Stomach (tissue), 19 donors: ENCODE measurements at places on chromosomes 6 and 20. TPM values are rescaled to one million over a fixed set of nuclear protein-coding genes. Genes with fewer than 3 reads are reported as not detected.

Gene THEMIS
- 3.5 TPM for total RNA-seq

Gene KIFC1
- 6.7 TPM for total RNA-seq

Gene CST2
- not detected for total RNA-seq

Gene AIF1
- 38.3 TPM for total RNA-seq

DNA sequence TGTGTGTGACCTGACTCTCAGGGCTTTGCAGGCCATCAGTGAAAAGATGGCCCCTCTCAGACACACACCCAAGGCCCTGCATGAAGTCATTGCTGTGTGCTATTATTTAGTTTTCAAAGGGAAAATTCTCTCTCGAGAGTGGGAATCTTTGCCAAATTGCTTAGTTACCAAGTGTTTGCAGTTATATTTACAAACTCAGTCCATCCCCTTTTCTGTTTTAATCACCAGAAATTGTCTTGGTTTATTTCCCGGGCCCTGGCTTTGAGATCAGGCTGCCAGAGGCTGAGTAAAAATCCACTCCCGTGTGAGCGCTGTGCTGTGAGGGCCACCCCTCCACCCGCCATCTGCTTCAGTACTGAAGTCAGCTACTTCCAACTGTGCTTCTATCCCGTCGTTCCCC lies 163.1 kb downstream of the SOD2 start:
- H3K36me3 ChIP-seq = no peaks in the 10 kb centered on the region
- DNase-seq = no peak

DNA sequence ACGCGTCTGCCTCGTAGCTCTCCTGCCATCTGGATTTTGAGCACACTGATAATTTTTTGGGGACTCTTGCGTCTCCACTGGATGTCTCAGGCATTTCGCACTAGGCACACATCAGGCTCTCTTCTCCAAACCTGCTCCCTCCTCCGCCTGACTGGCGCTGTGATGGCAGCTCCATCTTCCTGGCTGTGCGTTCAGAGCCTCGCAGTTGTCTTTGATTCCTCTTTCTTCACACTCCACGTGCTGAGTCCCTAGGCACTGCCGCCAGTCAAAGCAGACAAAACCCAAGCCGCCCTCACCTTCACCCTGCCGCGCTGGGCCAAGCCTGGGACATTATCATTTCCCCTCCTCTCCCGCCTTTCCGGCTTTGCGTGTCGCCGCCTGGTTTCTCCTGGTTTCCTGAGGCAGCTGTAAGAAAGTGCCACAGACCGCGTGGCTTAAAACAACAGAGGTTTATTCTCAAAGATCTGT lies 778 bp downstream of the PSMG4 start:
- DNase-seq = peak; percentile 54
- H3K27ac ChIP-seq = peak overlapping the region; percentile 89
- H3K4me1 ChIP-seq = peaks cover 28% of the 10 kb centered on the region

DNA sequence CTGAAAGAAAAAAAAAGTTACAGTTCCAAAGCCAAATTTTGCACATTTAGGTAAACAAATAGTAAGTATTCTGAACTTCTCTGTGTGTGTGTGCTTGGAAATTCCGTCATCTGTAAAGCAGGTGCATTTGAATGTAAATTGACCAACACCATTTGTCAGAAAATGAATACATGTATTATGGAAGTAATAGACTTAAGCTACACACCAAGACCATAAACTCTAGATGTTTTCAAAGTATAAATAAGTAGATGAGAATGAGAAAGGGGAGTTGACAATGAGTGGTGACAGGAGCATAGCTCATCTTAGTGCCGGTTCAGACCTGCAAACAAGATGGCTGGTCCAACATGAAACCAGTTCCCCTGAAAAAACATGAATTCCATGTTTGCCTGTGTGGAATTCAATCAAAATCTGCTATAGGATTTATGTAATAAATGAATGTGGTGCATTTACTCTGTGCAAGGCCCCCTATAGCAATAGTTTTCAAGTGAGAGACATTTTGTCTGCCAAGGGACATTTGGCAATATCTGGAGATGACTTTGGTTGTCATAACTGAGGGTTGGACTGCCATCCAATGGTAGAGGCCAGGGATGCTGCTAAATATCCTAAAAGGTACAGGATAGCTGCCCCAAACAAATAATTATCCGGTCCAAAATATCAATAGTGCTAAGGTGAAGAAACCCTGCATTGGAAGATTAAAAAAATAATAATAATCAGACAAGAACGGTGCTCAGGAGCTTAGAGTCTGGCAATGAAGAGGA lies 11.0 kb upstream of the FILIP1 start:
- H3K36me3 ChIP-seq = no peaks in the 10 kb centered on the region
- DNase-seq = no peak
- H3K4me3 ChIP-seq = no peak overlapping the region
- H3K27me3 ChIP-seq = no peaks in the 10 kb centered on the region

DNA sequence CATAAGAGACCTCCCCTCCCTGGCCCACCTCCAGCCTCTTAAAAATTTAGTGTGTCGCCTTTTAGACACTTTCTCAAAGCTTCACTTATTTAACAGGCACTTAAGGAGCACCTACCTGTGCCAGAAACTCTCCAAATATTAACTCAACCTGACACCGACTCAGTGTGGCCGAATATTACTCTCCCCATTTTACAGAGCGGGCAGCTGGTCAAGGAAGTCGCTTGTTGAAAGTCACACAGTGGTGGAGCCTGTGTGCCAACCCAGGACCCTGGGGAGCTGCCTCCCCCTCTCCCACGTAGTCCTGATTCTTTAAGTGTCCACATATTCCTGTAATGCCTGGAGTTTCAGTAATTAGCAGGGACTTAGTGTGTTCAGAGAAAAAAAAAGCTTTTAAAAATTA lies 1.0 kb upstream of the PMEPA1 start:
- no peaks in the 10 kb centered on the region for H3K36me3 ChIP-seq
- no peaks in the 10 kb centered on the region for H3K27me3 ChIP-seq
- peaks cover 34% of the 10 kb centered on the region for H3K4me1 ChIP-seq
- DNase-seq = peak; percentile 33
- H3K4me3 ChIP-seq = peak overlapping the region; percentile 68

- no peaks in the 10 kb centered on the region for H3K27me3 ChIP-seq
- no peaks in the 10 kb centered on the region for H3K4me1 ChIP-seq
- peak overlapping the region; percentile 37 for H3K27ac ChIP-seq
- no peak for DNase-seq
Measured at GRCh38 chr6:110363748-110364147, 5.6 kb upstream of the METTL24 start.

DNA sequence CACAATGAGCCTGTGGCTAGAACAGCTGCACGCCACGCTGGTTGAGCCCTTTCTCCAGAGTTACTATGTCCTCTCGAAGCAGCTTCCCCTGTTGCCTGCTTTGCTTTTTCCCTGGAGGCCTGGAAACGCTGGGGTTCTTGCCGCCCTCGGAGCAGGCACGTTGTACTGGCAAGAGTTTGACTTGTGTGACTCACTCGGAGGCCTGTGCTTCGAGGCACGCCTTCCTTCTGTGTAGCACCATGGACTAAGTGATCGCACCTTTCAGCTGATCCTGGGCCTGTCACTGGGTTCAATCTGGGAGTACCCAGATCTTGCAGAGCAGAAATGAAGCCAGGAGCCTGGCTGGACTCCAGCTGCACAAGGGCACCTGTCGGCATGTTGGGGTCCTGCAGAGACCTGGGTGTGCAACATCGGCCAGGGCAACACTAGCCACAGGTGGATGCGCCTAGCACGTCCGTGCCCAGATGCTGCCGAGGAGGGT lies 5.2 kb downstream of the INSM1 start:
- no peak overlapping the region for H3K4me3 ChIP-seq
- peaks cover 13% of the 10 kb centered on the region for H3K4me1 ChIP-seq
- H3K27ac ChIP-seq = no peak overlapping the region
- DNase-seq = no peak
- no peaks in the 10 kb centered on the region for H3K36me3 ChIP-seq

GRCh38 chr6:164911873-164912580 lies 397.4 kb downstream of the C6orf118 start:
- H3K4me1 ChIP-seq = peaks cover 12% of the 10 kb centered on the region
- no peak overlapping the region for H3K27ac ChIP-seq
- peak; percentile 53 for DNase-seq
- H3K4me3 ChIP-seq = no peak overlapping the region

GRCh38 chr6:35185302-35185681 lies 28.5 kb upstream of the SCUBE3 start:
- peaks cover 5% of the 10 kb centered on the region for H3K27me3 ChIP-seq
- H3K36me3 ChIP-seq = no peaks in the 10 kb centered on the region
- H3K27ac ChIP-seq = no peak overlapping the region
- DNase-seq = peak; percentile 71
- peaks cover 29% of the 10 kb centered on the region for H3K4me1 ChIP-seq

GRCh38 chr20:59422872-59423544 lies 122.6 kb downstream of the EDN3 start:
- H3K27ac ChIP-seq = no peak overlapping the region
- no peaks in the 10 kb centered on the region for H3K4me1 ChIP-seq
- no peak overlapping the region for H3K4me3 ChIP-seq
- no peaks in the 10 kb centered on the region for H3K36me3 ChIP-seq
- DNase-seq = no peak
- H3K27me3 ChIP-seq = no peaks in the 10 kb centered on the region

DNA sequence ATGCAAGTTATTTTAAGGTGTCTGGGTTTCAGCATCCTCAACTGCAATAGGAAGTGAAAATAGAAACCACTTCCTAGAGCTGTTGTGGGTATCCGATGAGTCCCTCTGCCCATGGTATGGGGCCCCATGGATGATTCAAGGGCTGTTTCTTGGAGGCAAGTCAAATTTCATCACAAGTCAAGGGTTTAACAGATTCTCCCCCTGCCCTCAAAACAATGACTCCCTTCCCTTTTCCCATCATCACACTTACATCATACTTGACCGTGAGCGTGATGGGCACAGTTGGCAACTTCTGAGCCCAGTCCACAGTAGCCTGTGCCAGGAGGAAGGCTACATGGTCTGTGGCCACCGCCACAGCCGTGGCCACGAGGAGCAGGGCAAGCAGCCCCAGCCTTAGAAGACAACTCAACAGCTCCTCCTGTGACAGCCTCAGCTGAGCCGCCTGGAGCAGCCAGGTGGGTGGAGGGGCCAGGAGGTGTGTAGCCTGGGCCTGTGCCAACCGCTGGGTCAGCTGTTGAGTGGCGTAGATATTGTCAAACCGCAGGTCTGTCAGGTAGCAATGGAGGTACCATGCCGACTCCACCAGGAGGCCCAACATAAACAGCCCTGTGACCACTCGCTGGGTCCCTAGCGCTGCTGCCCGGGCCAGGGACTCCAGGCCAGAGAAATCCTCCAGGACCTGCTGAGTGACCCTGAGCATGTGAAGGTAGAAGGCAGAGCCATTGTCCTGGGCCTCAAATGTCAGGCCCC lies 5.2 kb downstream of the OCSTAMP start:
- no peak overlapping the region for H3K4me3 ChIP-seq
- no peaks in the 10 kb centered on the region for H3K36me3 ChIP-seq
- DNase-seq = no peak
- no peak overlapping the region for H3K27ac ChIP-seq

DNA sequence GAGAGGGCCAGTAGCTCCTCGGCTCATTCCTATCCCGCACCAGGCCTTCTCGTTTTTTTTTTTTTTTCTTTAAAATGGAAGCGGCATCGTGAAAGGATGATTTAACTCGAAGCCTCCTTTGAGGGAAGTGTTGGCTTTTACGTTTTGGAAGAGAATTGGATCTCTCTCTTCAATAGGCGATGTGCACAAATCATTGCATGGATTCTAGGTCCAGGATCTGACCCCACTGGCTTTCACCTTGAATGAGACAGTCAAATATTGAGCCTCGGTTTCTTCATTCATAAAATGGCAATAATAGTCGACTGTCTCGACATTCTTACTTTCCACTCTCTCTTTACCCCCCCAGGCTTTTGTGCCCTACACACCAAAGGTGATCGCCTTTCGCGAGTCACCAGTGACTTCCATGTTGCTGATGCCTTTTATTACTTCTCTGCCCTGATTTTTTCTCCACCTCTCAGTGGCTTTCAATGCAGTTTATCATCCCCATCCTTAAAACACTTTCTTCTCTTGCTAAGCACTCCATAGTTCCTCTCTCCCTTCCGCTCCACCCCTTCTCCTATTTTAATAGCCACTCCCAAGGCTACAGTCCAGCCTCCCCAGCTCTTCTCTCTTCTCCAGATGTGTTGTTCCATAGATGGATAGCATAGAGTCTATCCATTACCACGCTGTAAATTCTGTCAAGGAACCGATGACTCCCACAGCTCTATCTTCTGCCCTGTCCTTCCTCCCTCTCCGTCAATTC lies 473 bp upstream of the DTNBP1 start:
- H3K27me3 ChIP-seq = no peaks in the 10 kb centered on the region
- peak overlapping the region; percentile 93 for H3K27ac ChIP-seq
- peaks cover 17% of the 10 kb centered on the region for H3K4me1 ChIP-seq

GRCh38 chr20:47885909-47886453 lies 100.7 kb upstream of the SULF2 start:
- no peaks in the 10 kb centered on the region for H3K27me3 ChIP-seq
- DNase-seq = no peak
- no peak overlapping the region for H3K27ac ChIP-seq
- H3K36me3 ChIP-seq = no peaks in the 10 kb centered on the region
- no peak overlapping the region for H3K4me3 ChIP-seq
- H3K4me1 ChIP-seq = no peaks in the 10 kb centered on the region

- no peak overlapping the region for H3K27ac ChIP-seq
- no peaks in the 10 kb centered on the region for H3K36me3 ChIP-seq
- H3K27me3 ChIP-seq = no peaks in the 10 kb centered on the region
- H3K4me3 ChIP-seq = no peak overlapping the region
- H3K4me1 ChIP-seq = no peaks in the 10 kb centered on the region
- no peak for DNase-seq
Measured at GRCh38 chr20:16290358-16290757, 282.9 kb downstream of the KIF16B start.
